ENCODE measurements at places on chromosomes 16 and 17.

GRCh38 chr17:50141026-50141744 is 9.3 kb downstream of the PPP1R9B start:
- DNase-seq, result no peak

- DNase-seq, result no peak
Measured at GRCh38 chr16:75114946-75115825, 1.4 kb downstream of the LDHD start.

DNA sequence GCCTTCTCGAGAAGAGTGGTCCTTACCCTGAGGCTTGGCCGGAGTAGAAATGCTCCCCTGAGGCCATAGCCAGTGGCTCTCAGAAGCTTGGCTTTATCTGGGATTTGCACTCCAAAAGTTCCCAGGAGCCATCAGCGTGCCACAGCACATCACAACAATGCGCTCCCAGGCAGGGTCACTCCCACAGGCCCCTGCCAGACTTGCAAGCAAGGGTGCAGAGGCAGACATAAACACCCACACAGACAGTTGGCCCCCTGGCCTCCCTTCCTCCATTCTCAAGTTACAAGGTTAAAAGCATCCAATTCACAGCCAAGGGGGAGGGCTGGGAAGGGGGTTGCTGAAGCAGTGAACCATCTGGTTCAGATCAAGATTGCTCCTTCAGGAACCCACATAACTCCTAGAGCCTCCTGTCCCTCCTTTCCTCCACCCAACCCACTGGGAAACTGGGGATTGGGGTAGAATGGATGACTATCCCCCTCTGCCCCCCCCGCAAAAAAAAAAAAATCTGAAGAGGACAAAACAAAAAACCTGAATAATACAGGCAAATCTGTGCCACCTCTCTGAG is 1.8 kb downstream of the ST3GAL2 start:
- DNase-seq, result peak; percentile 96

DNA sequence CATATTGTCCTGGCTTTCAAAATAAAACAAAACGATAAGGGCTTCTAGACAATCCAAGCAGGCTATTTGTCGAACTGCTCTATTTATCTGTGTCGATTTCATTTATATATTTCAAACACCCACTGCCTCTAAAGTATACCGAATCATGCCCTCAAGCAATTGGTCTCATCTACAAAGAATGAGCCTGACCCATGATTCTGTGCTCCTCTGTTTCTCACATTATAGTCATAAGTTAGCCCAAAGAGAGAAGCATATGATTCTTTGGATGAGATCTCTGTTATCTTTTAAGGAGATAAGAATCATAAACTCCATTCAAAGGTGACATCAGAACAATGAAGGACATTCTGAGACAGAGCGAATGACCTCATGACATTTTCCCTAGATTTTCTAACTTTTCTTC is 191.1 kb downstream of the MAP2K6 start:
- DNase-seq, result no peak

- peak; percentile 96 for DNase-seq
Measured at GRCh38 chr17:81419319-81419885, 24.1 kb downstream of the BAHCC1 start.

- peak; percentile 93 for DNase-seq
Measured at GRCh38 chr16:82995924-82996441, 369.2 kb downstream of the CDH13 start.

DNA sequence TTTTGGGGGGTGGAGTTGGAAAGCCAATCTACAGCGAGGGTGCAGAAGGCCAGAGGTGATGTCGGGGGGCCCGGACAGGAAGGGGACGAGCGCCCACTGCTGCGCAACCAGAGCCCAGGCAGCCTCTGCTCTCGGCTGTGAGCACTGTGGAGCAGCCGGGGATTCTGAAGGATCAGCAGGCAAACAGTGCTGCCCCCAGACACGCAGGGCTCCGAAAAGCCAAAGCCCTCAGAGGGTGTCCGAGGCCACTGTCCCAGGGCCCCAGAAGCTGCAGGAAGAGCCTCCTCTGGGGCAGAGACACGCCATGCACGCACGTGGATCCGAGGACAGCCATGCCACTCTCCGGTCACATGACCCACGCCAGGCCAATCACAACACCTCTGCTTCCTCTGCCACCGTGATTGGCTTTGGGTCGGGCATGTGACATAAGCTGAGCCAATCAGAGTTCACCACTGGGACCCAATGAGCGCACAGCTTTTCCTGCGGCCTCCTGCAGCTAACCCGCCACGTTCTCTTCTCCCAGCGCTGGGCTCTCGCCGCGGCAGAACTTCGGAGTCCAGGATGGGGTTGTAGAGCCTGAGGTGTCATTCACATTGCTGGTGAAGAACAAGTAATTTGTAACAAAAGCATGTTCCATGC is 40.7 kb downstream of the ACTG1 start:
- DNase-seq, result no peak

DNA sequence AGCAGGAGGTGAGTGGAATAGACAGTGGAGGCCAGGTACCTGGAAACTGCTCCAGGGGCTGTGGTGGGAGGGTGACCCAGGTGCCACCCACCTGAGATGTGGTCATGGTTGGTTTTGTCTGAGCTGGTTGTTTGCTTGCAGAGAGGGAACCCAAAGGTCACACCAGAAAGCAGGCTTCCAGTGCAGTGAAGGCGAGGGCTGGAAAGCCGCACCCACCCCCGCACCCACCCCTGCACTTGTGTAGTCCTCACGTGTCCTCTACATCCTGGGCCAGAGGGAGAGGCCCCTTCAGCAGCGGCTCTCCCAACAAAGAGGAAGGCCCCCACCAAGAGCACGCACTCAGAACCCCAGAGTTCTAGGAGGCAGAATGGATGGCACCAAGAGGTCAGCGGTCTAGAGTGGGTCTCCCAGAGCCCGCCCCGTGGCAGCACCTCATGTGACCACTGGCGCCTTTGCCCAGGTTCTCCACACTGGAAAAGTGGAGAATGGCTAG is 92.6 kb upstream of the CBX4 start:
- DNase-seq, result no peak

GRCh38 chr17:48546924-48547807 is 2.3 kb upstream of the HOXB2 start:
- DNase-seq, result peak; percentile 80

DNA sequence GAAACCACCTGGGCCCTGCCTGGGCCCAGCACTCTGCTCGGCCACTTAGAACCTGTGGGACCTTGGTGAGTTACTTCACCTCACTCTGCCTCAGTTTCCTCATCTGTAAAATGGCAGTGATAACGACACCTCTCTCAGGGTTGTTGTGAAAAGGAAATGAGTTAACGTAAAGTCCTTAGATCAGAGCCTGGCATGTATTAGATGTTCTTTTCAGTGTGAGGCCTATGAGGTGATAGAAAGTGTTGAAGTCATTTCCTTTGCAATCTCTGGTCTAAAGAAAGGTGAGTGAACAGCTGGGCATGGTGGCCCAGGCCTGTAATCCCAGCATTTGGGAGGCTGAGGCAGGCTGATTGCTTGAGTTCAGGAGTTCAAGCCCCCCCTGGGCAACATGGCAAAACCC is 51.7 kb upstream of the LGALS9 start:
- DNase-seq, result no peak

- no peak for DNase-seq
Measured at GRCh38 chr16:4067262-4068001, 48.8 kb downstream of the ADCY9 start.

GRCh38 chr17:47295874-47296255 is 27.9 kb upstream of the EFCAB13 start:
- no peak for DNase-seq

- DNase-seq, result no peak
Measured at GRCh38 chr16:27779641-27780164, 229.8 kb downstream of the KATNIP start.

GRCh38 chr16:79191933-79192332 is 408.6 kb downstream of the MAF start:
- no peak for DNase-seq

DNA sequence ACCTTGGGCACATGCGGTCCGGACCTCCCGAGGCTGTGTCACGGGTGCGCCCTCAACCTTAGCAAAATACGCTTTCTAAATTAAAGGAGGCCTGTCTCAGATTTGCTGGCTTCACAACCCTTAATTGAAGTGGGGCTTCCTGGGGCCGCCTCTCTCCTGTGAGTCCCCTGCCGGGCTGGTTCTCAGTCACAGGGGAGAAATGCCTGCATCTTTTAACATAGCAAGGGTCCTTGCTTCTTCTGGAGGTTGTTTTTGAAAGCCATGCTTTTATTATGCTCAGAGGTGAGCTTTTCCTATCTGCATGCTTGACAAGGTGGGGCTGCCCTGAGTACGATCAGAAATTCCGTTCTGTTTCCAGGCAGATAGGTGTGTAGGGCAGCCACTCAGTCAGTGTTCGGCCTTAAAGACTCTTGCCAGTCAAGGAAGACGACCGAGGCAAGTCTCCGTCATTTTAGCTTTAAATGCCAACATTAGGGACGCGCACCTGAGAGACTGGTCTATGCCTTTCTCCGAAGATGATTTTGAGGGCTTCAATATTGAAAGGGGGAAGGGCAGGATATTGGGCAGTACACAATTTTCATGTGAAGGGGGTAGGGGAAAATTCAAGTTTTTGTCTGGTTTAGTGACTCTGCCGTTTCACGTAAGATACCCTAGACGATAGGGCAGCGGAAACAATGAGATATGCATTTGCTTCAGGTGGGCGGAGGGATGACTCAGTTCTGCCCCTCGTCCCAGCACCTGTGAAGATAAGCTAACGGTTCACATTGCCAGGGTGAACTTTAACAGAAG is 5.5 kb upstream of the SLC7A5 start:
- DNase-seq, result no peak

GRCh38 chr17:13569398-13570123 is 32.2 kb downstream of the HS3ST3A1 start:
- no peak for DNase-seq

GRCh38 chr16:85897382-85897781 is 1.6 kb upstream of the IRF8 start:
- no peak for DNase-seq

DNA sequence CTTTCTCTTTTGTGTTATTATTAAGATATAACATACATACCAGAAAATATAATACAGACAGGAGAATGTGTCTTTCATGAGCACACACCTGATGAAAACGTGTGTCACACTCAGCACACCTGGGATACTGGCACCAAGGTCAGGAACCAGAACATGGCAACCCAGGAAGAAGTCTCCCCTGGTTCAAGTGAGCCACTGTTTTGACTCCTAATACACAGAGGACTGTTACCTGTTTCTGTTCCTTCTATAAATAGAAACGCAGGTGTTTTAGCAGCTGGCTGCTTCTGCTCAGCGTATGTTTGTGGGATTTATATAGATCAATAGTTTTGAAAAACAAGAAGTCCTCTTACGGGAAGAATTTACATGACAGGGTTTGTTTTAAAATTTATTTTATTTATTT is 3.5 kb downstream of the SEC14L1 start:
- no peak for DNase-seq

- DNase-seq, result no peak
Measured at GRCh38 chr17:75685499-75685898, 18.4 kb downstream of the SAP30BP start.

- no peak for DNase-seq
Measured at GRCh38 chr17:206941-207560, 25.6 kb upstream of the DOC2B start.

DNA sequence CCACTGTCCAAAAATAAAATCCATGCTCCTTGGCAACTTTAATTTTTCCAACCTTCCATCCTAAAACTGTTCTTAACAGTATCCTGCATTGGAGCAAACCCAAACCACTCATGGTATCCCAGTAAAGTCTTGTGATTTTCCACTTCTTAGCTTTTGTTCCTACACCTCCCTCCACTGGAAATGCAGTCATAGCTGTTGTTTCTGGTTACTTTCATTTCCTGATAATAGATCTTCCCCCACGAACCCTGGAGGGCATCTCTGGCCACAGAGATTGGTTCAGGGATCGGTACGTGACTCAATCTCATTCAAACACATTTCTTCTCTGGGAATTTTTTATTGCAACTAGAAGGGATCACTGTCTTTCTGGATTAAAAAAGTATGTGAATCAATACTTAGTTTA is 276.0 kb downstream of the GRIN2A start:
- no peak for DNase-seq

DNA sequence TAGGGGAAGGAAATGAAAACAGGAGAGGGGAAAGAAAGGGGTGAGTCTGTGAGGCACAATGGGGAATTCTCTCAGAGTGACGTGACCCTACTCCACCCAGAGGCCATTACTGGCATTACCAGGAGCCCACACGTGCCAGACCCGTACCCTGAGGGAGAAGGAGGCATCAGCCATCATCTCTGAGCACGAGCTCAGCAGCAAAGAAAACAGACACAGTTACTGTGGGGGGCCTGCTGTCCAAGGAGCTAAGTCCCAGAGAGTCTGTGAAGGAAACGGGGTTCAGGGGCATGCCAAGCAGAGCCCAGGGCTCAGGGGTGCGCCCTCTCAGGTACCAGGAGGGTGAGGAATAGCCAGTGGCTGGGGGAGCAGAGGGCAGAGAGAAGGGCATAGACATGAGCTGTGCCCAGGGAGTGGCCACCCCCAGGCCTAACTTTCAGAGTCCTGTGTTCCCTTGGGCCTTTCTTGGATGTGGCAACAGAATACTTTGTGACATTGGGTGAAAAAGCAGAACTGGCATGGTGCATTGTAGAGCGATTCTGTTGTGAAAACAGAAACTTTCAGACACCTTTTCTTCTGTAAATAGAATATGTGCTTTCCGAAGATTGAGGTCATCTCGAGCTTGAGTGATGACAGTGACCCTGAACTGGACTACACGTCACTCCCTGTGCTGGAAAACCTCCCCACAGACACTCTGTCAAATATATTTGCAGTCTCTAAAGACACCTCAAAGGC is 11.3 kb downstream of the TAF1C start:
- DNase-seq, result peak; percentile 72

GRCh38 chr17:6452471-6453266 is 8.4 kb downstream of the PIMREG start:
- DNase-seq, result no peak

- DNase-seq, result no peak
Measured at GRCh38 chr16:3789375-3790099, 72.2 kb upstream of the TRAP1 start.

DNA sequence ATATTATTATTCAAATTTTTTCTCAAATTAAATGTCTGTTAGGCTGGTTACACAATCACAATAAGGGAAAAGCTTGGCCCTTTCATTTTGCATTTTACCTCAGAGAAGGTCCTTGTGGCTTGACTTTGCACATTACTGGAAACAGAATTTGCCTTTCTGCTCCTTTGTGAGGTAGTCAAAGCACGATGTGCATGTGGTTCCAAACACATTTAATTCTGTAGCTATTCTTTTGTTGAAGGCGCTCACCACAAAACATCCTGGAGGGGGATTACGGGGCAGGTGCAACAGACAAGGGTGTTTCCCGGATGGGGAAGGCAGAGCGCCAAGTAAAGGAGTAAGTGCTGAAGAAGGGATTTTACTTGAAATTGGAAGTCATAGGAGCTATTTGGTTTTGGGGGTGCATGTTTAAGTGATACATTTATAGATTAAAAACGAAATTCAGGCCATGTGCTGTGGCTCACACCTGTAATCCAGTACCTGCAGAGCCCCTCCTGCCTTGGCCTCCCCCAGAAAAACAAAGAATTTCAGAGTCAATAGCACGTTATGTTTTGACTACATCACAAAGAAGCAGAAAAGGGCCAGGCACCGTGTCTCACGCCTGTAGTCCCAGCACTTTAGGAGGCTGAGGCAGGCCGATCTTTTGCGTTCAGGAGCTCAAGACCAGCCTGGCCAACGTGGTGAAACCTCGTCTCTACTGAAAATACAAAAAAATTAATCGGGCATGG is 31.2 kb upstream of the TENT4B start:
- no peak for DNase-seq

- no peak for DNase-seq
Measured at GRCh38 chr16:81210807-81211206, 27.7 kb upstream of the BCO1 start.

- DNase-seq, result no peak
Measured at GRCh38 chr17:21146362-21147015, 19.7 kb downstream of the DHRS7B start.
